NCI-H1436 (cell line): ENCODE measurements at places on chromosomes 6 and 20.

DNA sequence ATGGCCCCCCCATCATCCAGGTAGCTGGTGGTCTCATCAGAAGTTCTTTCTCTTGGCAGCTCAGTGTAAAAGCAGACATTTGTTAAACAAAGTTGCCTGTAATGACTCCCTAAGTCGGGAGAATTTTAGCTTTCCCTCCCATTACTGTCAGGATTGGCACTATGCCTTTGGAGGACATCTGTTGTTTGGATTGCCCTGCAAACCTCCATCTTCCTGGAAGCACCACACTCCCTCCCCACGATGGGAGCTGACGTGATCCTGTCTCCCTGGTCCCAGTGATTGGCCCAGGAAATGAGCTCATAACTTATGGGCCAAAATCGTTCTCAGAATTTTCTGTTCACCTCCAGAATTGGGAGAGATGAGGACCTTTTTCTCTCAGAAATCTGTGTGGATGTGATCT lies 42.6 kb upstream of the CNR1 start:
- DNase-seq: no peak

GRCh38 chr20:5841522-5841921 lies 91.3 kb downstream of the SHLD1 start:
- DNase-seq: no peak

GRCh38 chr20:38450412-38450975 lies 15.4 kb upstream of the SNHG17 start:
- no peak for DNase-seq

GRCh38 chr20:53034899-53035298 lies 62.7 kb downstream of the TSHZ2 start:
- no peak for DNase-seq

- no peak for DNase-seq
Observed at GRCh38 chr6:147267658-147268057, 63.4 kb downstream of the STXBP5 start.

GRCh38 chr20:59018817-59019216 lies 412 bp upstream of the TUBB1 start:
- DNase-seq: no peak
